HT-29 (cell line): ENCODE measurements at places on chromosomes 6 and 20. TPM values are rescaled to one million over a fixed set of nuclear protein-coding genes. Genes with fewer than 3 reads are reported as not detected.

Gene PHACTR1
- not detected in 2 replicates for total RNA-seq

GRCh38 chr6:18247002-18247401 lies 17.3 kb downstream of the DEK start:
- DNase-seq, result no peak

Gene PRR18
- total RNA-seq, result 0.05 TPM in 1 of 2 replicates, not detected in the other

GRCh38 chr6:42190554-42191183 lies 4.1 kb downstream of the GUCA1B start:
- no peak for DNase-seq

DNA sequence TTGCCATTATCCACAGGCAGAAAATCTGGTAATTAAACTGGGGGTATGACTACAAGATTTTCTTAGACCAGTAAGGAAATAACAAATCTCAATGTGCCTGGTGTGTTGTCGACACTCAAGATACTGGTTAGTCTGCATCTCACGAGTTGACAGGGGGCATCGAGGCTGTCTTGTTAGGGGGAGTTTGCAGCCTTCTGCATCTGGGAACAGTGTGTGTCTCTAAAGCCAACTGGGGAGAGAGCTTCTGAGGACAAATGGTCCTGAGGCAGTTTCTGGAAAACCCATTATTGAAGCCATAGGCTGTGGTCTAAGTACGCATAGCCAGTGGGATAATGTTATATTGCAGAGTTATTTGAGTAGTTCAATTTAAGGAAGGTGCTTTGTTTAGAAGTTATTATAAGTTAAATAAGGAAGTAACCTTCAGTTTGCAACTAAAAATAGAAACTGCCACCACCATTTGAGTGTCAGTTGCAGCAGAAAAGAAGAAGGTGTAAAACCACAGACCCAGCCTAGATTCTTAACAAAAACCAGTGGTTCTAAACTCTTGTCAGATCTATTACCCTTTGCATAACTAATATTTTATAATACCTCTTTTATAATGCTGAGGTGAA lies 15.4 kb upstream of the MAPK13 start:
- DNase-seq, result no peak

DNA sequence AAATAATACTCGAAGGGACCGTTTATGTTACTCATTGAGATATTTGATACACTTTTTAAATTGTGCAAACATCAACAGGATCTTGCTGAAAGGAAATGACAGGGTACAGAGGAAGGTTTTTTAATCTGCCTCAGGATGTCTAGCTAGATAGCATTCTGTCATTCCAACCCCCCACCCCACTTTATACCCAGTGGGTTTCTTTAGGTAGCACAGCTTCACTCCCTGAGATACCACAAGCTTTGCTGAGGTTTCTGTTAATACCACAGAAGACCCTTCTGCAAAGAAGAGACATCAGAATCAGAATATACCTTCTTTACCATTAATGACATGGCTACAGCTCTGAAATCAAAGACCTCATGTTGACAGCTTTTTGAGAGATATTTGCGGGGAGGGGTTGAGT lies 1.3 kb downstream of the PHACTR2 start:
- no peak for DNase-seq

Gene DZANK1
- total RNA-seq, result 0.83 and 1.5 TPM in 2 replicates

DNA sequence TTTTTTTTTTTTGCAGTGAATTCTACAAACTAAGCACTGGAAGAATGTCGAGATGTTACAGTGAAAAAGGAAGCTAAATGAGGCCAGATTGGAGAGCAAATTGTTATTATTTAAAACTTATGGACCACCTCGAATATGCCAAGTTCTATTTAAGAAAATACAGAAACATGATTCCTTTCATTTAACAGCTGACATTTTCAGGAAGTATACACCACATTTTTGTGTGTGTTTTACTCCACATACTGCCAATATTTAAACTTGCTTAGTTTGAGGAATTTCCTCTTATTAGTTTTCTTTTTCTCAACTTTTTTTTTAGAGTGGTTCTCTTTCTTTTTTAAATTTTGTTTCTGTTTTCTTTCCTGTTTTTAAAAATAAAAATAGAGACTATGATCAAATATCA lies 37.0 kb upstream of the GCLC start:
- DNase-seq, result no peak

Gene ETV7
- total RNA-seq, result 0.34 and 1.3 TPM in 2 replicates

DNA sequence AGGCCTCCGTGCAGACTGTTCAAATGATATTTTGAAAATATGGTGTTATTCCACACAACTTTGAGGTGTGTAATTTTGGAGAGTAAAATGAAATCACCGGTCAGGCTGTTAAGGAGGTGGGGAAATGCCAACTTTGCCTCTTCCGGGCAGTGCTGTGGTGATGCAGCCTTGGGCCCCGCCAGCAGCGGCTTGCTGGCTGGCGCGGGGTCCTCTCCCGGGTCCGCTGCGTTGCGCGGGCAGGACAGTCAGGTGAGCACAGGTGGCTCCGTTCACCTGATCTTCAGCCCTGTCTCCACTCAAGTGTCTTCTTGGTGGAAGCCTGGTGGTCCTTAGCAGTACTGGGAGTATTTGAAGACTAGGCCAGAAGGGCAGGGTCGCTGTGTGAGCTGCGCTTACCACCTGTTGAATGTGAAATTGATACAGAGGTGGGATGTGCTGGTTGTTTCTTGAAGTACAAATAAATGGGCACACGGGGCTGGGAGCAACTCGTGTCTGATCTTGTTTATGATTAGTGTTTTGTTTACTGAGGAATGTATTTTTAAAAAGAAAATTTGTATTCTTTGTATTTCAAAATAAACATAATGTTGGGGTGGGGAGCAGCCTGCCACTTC lies 184.2 kb downstream of the ARID1B start:
- DNase-seq, result no peak

DNA sequence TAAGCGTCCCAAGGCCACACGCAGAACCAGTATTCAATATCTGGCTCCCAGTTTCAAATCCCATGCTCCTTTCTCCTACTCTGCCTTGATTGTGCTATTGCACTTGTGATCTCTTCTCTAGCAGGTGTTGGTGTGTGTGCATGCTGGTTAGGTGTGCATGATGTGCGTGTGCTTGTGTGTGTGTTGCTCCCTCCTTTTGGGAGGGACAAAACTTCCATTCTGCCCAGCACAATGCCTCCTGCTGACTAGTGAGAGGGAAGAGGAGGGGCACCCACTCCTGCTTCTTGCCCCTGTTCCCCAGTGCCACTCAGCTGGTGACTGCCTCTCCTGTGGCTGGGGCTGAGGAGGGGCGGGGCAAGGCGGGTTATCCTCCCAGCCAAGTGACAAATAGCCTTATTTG lies 19.7 kb downstream of the CD40 start:
- no peak for DNase-seq

DNA sequence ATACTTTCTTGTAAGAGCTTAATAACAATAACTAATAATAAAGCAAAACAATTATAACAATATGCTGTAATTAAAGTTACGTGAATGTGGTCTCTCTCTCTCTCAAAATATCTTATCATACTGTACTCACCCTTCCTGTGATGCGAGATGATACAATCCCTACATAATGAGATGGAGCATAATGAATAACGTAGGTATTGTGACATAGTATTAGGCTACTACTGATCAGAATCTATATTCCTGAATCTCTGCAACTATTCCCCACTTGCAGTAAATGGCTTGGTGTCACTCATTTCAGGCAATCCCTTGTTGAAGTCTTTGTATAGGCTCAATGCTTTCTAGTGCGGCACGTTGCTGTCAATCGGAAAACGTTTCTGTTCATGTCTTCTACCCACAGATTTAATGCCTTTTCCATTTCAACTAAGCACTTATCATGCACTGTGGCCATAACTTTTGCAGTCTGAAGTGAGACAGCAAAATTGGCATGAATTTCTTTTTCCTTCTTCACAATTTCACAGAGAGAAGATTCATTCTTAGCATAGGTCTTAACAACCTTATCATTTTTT lies 32.3 kb downstream of the MOXD1 start:
- DNase-seq, result no peak

Gene CASS4
- 0.05 TPM in 1 of 2 replicates, not detected in the other for total RNA-seq

DNA sequence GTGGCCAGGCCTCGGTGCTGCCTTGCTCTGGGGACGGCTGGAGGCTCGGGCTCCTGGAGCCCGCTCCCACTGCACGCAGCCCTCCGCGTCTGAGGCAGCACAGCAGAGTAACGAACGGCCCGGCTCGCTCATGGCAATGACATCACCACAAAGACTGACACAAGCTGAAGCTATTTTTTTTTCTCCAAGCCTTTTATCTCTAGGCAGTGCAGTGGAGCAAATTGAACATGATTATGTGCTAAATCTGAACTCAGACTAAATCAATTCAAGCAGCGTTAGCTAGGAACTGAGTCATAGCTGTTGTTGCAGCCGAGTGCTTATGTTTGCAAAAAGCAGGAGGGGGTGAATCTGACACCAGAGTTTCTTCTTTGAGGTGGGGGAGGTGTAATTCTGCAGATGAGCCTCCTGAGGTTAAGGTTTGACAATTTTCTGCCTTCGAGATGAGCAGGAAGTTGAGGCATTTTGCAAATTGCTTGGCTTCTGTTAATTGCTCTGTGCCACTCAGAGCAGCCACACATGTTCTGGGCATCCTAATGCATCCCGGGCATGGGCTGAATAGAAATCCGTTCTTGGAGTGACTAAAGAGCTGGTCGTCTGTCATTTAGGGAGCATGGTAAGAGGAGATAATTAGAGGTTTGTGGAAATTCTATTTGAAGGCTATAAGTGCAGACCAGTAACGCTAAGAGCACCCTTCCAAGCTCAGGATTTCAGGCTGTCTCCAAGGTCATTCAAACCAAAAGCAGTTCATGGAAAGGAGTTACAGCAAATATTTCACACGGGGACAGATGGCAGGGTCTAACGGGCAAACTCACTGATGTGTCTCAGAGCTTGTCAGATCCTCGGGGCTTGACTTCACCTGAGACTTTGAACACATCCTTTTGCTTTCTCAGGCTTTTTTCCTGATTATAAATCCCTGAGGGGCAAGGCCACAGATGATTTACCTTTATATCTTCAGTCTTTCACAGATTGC lies 155.1 kb upstream of the ENPP5 start:
- no peak for DNase-seq

DNA sequence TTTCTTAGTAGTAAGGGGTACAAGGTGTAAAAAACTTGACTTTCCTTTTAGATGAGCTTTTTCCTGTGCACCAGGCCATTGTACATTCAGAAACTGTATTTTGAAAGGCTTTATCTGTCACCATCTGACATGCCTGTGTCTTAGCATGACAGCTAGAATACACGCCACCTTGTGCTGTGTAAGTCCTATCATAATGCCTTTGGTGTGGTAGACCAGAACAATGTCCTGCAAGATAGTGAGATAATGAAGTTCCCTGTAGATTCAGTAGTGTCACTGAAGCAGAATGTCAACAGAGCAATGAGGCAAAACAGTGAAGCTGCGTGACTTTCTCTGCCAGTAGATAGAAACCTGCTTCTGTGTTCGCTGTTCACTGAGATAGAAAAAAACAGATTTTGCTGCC lies 105.8 kb downstream of the JAG1 start:
- DNase-seq, result no peak

DNA sequence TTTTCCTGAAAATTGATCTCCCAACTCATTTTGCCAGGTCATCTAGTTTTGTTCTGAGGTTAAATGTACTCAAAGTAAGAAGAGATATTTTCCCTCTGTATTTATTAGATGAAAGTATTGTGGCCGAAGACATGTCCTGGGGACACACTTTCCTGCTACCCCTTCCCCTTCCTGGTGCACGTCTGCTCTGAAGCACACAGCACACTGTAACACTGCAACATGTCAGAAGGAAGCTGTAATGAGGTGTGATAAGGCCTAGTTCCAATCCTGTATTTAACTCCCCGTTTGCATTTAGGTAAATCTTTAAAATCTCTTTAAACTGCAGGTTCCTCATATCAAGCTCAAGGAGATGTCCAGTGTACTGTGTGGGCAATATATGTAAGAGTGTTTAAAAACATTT lies 99.4 kb downstream of the HDGFL1 start:
- DNase-seq, result no peak

DNA sequence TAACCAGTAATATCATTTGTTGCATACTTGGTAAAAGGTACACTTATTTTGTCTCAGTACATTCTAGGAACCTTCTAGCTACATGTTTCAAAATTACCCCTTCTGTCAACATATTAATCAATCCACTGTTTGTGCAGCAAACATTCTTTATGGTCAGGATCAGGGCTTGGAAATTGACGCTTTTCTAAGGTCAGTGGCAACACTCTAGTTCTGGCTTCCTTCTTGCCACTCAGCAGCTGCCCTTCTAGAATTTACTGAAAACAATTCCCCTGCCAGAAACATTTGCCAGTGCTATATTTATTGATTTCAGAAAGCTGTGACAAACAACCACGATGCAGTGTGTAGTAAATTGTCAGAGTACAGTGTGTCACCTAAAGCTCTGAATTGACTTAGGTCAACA lies 84.7 kb upstream of the FBXL4 start:
- DNase-seq, result no peak

DNA sequence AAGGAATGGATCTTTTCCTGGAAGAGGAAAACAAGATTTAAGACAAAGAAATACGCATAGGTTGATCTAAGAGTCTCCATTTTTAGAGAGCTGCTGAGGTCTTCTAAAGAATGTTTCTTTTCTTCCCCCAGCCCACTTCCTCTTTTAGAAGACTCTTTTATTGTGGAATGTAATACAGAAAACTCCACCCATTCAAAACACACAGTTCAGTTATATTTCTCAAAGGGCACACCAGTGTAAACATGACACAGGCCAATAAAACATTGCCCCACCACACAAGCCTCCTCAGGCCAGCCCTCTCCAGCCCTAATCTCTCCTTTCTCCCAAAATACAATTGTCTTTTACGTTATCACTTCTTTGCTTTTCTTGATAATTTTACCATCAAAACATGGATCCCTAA lies 42.8 kb downstream of the SLC35B3 start:
- peak; percentile 41 for DNase-seq

Gene ZNF334
- total RNA-seq, result 1.5 and 1.7 TPM in 2 replicates

DNA sequence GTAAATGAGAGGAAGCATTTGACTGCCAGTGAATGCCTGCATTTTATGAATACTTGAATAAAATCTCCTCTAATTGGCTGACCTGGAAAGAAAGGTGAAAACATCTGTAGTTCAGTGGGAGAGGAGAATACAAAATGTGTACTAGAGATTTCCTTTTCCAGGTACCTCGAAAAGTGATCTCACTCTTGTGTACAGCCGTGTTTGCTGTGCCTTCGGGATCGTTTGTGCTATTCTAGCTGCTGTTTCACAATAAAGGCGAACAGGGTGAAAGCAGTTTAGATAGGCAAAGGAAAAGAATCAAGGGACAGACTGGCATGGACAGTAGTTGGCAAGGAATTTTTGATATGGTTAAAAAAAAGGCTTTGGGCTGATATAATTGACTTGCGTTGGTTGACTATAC lies 112.3 kb downstream of the ARID1B start:
- DNase-seq, result no peak

Gene PTGIS
- not detected in 2 replicates for total RNA-seq
